ENCODE measurements at places on chromosomes 4 and X.

DNA sequence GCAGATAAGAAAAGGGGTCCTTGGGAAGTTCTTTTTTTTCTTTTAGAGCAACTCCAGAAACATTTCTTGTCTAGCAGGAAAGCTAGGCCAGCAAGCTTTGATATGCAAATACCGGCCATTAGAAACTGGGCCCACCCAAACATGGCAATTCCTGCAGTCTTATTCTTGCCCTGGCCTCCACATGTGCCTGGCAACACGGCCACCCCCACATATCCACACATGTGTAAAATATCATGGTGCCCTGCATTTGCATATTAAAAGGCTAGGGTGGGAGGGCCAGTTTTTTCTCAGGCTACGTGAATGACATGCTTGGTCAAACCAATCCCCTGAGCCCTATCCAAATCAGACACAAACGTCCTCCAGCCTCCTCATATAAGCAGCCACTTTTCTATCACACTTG is 171.7 kb upstream of the ZCCHC13 start:
- no peak for DNase-seq

DNA sequence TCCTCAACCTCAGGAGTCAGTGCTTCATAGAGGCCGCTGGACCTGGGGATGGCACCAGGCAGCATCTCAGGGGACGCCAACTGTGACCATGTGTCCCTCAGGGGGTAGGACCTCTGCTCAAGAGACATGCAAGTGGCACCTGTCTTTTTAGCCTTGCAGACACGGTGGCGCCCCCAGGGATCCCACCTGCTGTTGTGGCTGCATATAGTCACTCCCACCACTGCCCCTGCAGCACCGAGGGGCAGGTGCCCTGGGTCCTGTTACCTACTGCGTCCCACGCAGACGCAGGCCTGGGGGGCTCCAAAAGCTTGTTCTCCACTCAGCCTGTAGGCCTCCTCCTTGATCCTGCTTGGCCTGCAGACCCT is 2.5 kb downstream of the MYL5 start:
- DNase-seq: no peak

DNA sequence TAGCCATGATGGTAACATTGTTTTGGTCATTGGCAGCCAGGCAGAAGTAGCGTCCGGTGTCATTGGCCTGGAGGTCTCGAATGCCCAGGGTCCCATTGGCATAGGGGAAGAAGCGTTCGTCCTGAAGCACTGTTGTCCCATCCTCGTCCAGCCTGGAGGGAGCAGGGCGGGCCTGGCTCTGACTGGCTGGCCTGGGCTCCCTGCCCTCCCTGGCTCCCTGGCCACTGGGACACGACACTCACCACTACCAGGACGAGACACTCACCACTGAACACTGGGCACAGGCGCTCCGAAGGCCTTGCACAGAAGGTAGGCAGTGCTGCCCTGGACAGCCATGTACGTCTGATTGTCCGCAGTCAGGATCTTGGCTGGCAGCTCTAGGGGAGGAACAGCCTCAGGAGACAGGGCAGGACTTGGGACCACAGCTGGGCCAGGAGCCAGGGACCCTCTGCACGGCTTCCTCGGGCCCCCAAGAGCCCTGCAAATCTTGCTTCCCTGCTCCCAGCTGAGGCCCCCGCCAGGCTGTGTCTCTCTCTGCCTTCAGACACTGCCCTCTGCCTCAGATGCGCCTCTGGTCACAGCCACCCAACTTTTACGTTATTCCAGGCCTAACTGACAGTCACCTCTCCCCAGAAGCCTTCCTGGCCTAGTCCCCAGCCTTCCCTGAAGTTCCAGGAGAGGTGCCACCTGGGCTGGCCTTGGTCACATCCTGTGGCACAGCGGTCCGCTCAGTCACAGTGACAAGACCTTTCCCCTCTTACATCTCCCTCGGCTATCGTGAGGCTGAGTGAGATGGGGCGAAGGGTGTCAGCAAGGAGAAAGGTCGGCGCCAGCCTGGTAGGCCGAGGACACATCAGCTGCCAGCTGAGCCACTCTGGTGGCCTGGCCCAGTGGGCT is 17.1 kb downstream of the L1CAM start:
- DNase-seq: no peak

GRCh38 chr4:108596344-108596743 is 24.0 kb upstream of the RPL34 start:
- no peak for DNase-seq

- DNase-seq: no peak
Measured at GRCh38 chr4:86380181-86380724, 20.4 kb upstream of the MAPK10 start.
